Airway epithelial cell (primary cell): ENCODE measurements at places on chromosomes 13 and 19. TPM values are rescaled to one million over a fixed set of nuclear protein-coding genes. Genes with fewer than 3 reads are reported as not detected.

The TMEM255B gene
- 0.42 and 1.7 TPM in 2 replicates for total RNA-seq

The ZNF728 gene
- not detected in 2 replicates for total RNA-seq

The GTF2F1 gene
- total RNA-seq, result 43.5 and 52.1 TPM in 2 replicates

The ZNF493 gene
- total RNA-seq, result 3.2 and 7.4 TPM in 2 replicates

The ERF gene
- total RNA-seq, result 53.3 and 97.8 TPM in 2 replicates

The CELF5 gene
- total RNA-seq, result not detected in 2 replicates

The ZNF813 gene
- 1.3 and 3.1 TPM in 2 replicates for total RNA-seq

The TSHZ3 gene
- total RNA-seq, result 1.6 and 2.0 TPM in 2 replicates

The CDX2 gene
- not detected in 2 replicates for total RNA-seq

The TRPM4 gene
- 19.6 and 20.2 TPM in 2 replicates for total RNA-seq

The MISP gene
- 73.5 and 106 TPM in 2 replicates for total RNA-seq

The BLOC1S3 gene
- 11.4 and 13.3 TPM in 2 replicates for total RNA-seq

The BEST2 gene
- total RNA-seq, result not detected in 2 replicates

The OR10H1 gene
- total RNA-seq, result 0.21 TPM in 1 of 2 replicates, not detected in the other

The UHRF1 gene
- 40.7 and 46.9 TPM in 2 replicates for total RNA-seq

The CBY2 gene
- not detected in 2 replicates for total RNA-seq

The ZNF283 gene
- 2.0 and 4.7 TPM in 2 replicates for total RNA-seq

The CATSPERD gene
- not detected in 2 replicates for total RNA-seq

The NFILZ gene
- total RNA-seq, result not detected in 2 replicates

The EXOC3L2 gene
- total RNA-seq, result 0.21 and 0.46 TPM in 2 replicates

The NLRP7 gene
- not detected in 2 replicates for total RNA-seq

The CUL4A gene
- 58.1 and 108 TPM in 2 replicates for total RNA-seq

The SIAH3 gene
- total RNA-seq, result not detected in 2 replicates

The ZNF329 gene
- total RNA-seq, result 5.2 and 5.3 TPM in 2 replicates

The ONECUT3 gene
- total RNA-seq, result 0.28 TPM in 2 replicates

The RBM42 gene
- total RNA-seq, result 103 and 118 TPM in 2 replicates

The ZNF653 gene
- total RNA-seq, result 3.9 and 6.2 TPM in 2 replicates

The ZNF480 gene
- 14.2 and 21.0 TPM in 2 replicates for total RNA-seq

The SHANK1 gene
- total RNA-seq, result 0.35 TPM in 1 of 2 replicates, not detected in the other

The MBD3L2 gene
- total RNA-seq, result not detected in 2 replicates

The CEACAM8 gene
- not detected in 2 replicates for total RNA-seq

The ZNF320 gene
- 1.6 and 1.8 TPM in 2 replicates for total RNA-seq

The DNAJB1 gene
- 165 and 174 TPM in 2 replicates for total RNA-seq

The NXNL1 gene
- not detected in 2 replicates for total RNA-seq

The IFT88 gene
- total RNA-seq, result 4.5 and 5.5 TPM in 2 replicates

The CLPTM1 gene
- total RNA-seq, result 36.0 and 62.6 TPM in 2 replicates

The GNG7 gene
- total RNA-seq, result 0.09 and 0.14 TPM in 2 replicates

The ECSIT gene
- 41.3 and 44.0 TPM in 2 replicates for total RNA-seq

The APOE gene
- total RNA-seq, result 35.7 and 44.7 TPM in 2 replicates

The FFAR2 gene
- not detected in 2 replicates for total RNA-seq

The CYP4F8 gene
- total RNA-seq, result not detected in 2 replicates

The PRSS57 gene
- not detected in 2 replicates for total RNA-seq

The HCN2 gene
- total RNA-seq, result 0.63 and 0.98 TPM in 2 replicates

The SHISA7 gene
- total RNA-seq, result not detected in 2 replicates

The CRLF1 gene
- 1.2 and 2.4 TPM in 2 replicates for total RNA-seq

The RASGRP4 gene
- not detected in 2 replicates for total RNA-seq

The MYH14 gene
- total RNA-seq, result 43.9 and 49.5 TPM in 2 replicates

The VSIG10L gene
- total RNA-seq, result 6.3 and 6.6 TPM in 2 replicates

The ITGBL1 gene
- total RNA-seq, result 0.23 and 0.63 TPM in 2 replicates
